Activated CD4-positive, alpha-beta T cell treated with anti-CD3 and anti-CD28 coated beads, Interleukin-2, amount 10 ng/mL, durations not matched to agents 7 days and 5 days (primary cell): ENCODE measurements at places on chromosomes 7 and 10. TPM values are rescaled to one million over a fixed set of nuclear protein-coding genes. Genes with fewer than 3 reads are reported as not detected.
A peak's percentile ranks its signal among the peaks of the same experiment; 100 is the strongest.

The SMARCD3 gene
- total RNA-seq, result 2.0 TPM

The CD36 gene
- total RNA-seq, result not detected

- H3K27ac ChIP-seq, result no peak overlapping the region
- no peak for DNase-seq
- peaks cover 15% of the 10 kb centered on the region for H3K36me3 ChIP-seq
- peaks cover 31% of the 10 kb centered on the region for H3K27me3 ChIP-seq
- no peak overlapping the region for H3K4me3 ChIP-seq
These were observed 8.9 kb downstream of the ST8SIA6 start for GRCh38 chr10:17445400-17445998.

- H3K36me3 ChIP-seq, result peaks cover 76% of the 10 kb centered on the region
- peak overlapping the region; percentile 15 for H3K27ac ChIP-seq
- H3K4me1 ChIP-seq, result peaks cover 86% of the 10 kb centered on the region
- DNase-seq, result no peak
- H3K4me3 ChIP-seq, result no peak overlapping the region
These were observed 4.5 kb downstream of the ZSCAN25 start for GRCh38 chr7:99621271-99621670.

DNA sequence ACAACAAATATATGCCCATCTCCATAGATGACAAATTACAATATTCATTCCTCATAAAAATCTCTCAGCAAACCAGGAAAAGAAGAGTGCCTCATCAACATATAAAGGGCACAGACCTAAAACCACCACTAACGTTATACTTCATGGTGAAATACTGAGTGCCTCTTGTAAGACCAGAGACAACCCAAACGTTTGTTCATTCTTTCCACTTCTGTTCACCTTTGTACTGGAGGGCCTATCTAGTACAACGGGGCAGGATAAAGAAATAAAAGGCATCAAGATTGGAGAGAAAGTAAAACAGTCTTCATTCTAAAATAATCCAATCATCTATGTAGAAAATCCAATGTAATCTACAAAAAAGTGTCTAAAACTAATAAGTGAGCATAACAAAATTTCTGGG, 79.1 kb downstream of the LARP4B start:
- peaks cover 75% of the 10 kb centered on the region for H3K36me3 ChIP-seq
- H3K27me3 ChIP-seq, result no peaks in the 10 kb centered on the region
- no peak for DNase-seq
- peak overlapping the region; percentile 67 for H3K27ac ChIP-seq

- peaks cover 9% of the 10 kb centered on the region for H3K4me1 ChIP-seq
- no peaks in the 10 kb centered on the region for H3K36me3 ChIP-seq
- no peak overlapping the region for H3K4me3 ChIP-seq
- no peaks in the 10 kb centered on the region for H3K27me3 ChIP-seq
- no peak overlapping the region for H3K27ac ChIP-seq
These were observed 122.5 kb upstream of the C1QL3 start for GRCh38 chr10:16644146-16644545.
